SK-N-SH (cell line): ENCODE measurements at places on chromosomes 7 and 10.

DNA sequence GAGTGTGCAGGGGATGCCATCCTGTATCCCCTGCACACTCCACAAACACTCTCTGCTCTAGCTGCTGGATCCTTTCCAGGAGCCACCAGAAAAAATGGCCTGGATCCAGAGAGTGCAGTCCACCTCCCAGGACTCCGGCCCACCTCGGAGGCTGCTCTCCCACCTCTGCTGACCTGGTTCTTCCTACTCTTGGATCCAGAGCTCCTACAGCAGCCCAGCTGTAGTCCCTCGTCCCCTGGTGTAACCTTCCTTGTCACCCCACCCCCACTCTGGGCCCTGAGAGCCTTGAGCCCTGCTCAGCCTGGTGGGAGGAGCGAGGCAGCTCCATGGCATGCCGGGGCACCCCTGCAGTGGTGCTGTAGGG is 54.4 kb downstream of the GOLGA7B start:
- DNase-seq, result peak; percentile 71

DNA sequence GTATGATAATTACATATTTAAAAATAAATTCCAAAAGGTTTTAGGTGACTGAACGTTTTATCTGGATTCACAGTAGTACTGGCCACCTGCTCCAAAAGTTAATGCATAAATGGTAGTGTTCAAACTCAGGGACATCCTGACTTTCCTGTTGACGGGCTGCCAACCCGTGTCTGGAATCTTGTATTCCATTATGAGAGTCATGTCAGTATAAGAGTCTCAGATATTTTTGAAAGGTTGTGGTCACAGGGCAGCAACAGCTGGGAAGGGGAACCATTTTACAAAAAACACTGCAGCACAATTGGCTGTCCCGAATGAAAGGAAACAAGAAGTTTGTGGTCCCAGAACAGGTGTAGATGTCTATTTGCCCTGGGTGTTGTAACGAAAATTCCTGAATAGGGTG is 2.8 kb downstream of the TDRD1 start:
- no peak for DNase-seq

DNA sequence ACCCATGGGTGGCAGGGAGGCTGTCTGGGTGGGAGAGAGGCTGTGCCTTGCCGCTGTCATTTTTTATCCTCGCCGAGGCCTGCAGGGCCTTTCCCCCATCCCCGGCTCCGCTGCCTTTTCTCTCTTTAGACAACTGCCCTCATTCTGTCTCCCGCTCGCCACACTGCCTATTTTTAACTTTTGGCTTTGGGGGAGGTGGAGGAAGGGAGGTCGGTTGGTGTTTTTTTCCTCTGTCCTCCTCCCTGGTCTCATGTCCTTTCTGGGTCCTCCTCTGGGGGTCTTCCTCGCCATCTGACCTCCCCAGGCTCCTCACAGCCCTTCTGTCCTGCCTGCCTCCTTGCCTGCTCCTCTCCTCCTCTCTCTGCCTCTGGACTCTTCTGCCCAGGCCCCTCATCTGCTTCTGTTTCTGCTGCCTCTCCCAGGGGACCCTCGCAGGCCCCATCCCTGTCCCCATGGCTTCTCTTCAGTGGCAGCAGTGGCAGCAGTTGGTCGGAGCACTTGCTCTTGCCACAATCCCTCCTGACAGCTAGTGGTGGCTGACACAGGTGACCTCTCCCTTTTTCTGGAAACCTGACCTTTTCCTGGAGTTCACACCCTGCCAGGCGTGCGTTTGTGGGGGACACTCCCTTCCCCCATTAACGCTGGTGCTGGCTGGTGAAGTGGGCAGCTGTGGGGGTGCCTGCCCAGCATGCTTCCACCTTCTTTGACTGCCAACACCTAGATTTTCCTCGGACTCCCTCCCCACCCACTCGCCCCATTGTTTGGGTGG is 19.5 kb upstream of the PCBD1 start:
- DNase-seq, result peak; percentile 23

GRCh38 chr10:106278383-106278782 is 886.1 kb downstream of the SORCS1 start:
- DNase-seq, result peak; percentile 7

- DNase-seq, result no peak
These were observed 259.0 kb upstream of the GHITM start for GRCh38 chr10:83880252-83880791.

- DNase-seq, result no peak
These were observed 489.2 kb downstream of the MDFIC start for GRCh38 chr7:115410972-115411686.

GRCh38 chr10:14838582-14839304 is 637 bp downstream of the HSPA14 start:
- DNase-seq, result peak; percentile 74

- no peak for DNase-seq
These were observed 65.8 kb downstream of the MGMT start for GRCh38 chr10:129532838-129533237.

- no peak for DNase-seq
These were observed 141.3 kb downstream of the JMJD1C start for GRCh38 chr10:63324495-63324854.

GRCh38 chr10:77230194-77230593 is 407.4 kb downstream of the KCNMA1 start:
- DNase-seq, result no peak

GRCh38 chr10:124344931-124345330 is 73.8 kb downstream of the OAT start:
- DNase-seq, result no peak

- no peak for DNase-seq
These were observed 12.9 kb upstream of the CDK6 start for GRCh38 chr7:92849322-92849721.

DNA sequence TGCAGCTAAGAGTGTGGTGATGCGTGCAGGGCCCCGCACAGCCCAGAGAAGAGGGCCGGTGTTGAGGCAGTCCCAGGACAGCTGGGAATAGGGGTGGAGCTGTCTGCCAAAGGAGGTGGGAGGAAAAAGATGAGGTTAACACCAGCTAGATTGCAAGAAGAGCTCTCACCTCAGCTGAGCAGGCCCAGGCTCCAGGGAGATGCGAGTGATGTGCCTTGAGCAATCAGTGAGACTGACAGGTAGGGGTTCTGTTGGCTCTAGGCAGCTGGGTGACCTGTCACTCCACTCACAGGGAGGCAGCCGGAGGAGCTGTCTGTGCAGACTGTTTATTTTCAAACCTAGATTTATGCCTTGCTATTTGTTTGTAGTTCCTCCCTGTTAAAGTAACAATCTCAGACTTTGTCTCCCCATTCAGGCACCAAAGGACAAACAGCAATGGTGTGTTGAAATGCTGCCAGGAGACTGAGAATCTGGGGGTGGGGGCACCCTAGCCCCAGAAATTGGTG is 205.1 kb upstream of the CXCL12 start:
- no peak for DNase-seq

- DNase-seq, result no peak
These were observed 91.9 kb upstream of the MYO3A start for GRCh38 chr10:25842146-25842545.

GRCh38 chr10:8159341-8160165 is 105.1 kb downstream of the GATA3 start:
- DNase-seq, result no peak

DNA sequence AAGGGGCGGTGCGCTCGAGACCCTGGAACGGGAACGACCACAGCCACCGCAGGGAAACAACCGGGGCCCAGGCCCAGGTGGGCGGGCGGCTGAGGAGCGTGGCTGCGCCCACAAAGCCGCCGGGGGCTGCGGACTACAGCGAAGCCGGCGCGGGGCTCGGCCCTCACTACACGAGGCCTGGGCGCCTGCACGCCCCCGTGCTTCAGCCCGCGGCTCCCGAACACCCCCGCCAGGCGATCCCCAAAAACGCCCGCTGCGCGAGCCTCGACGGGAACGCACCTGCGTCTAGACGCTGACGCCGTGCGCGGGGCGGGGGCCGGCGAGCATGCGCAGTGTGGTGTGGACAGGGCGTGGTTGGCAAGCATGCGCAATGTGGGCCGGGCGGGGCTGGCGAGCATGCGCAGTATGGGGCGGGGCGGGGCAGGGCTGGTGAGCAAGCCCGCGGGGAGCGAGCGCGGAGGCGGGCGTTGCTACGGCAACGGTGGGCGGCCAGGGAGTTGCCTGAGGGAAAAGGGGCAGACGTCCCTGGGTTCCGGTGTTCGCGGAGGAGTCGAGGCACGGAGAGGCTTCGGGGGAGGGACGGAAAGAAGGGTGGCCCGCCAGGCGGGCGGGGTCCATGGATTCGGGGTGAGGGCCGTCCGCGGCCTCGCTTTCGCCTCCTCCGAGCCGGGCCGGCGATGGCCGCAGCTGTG is at the start of gene RNF32:
Gene RNF32 (plus strand): TSS at position 518 of the 692 bp plus-strand sequence. CDS start 3,104 bp downstream, outside the sequence.
- peak; percentile 100 for DNase-seq

DNA sequence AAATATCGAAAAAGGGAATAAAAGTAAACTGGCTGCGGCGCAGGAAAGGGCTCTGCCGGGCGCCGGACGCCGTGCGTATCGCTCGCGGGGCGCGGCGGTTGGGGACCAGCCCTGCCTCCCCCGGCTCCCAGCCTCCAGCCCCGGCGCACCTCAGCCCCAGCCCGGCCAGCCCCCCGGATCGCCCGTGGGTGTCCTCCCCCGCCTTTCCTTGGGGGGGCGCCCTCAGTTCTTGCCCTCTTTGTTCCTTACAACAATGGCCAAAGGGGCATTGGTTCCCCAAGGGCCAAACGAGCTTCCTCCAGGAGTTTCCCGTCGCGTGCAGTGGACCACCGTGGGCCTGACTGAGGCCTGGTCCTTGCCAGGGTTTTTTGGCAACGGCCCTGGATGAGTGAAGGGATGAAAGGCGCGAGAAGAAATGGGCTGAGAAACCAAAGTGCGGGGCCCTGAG is 1.2 kb downstream of the MACROH2A2 start:
- peak; percentile 81 for DNase-seq

DNA sequence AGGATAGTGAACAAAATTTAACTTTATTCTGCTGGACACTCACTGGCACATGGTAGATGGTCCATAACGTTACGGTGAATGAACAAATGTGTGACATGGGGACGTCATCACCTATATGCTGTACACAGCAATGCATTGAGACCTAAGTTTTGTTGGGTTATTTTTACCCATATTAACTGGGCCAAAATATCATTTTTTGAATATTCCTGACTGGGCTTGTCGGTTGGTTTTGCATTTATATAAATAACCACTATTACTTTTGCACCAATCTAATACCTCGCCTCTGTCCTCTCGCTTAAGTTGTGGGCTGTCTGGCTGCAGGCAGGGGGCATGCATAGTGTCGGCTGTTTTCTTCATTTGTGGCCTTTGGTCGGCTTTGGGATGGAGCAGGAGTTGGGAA is 161.7 kb downstream of the USP6NL start:
- DNase-seq, result no peak

DNA sequence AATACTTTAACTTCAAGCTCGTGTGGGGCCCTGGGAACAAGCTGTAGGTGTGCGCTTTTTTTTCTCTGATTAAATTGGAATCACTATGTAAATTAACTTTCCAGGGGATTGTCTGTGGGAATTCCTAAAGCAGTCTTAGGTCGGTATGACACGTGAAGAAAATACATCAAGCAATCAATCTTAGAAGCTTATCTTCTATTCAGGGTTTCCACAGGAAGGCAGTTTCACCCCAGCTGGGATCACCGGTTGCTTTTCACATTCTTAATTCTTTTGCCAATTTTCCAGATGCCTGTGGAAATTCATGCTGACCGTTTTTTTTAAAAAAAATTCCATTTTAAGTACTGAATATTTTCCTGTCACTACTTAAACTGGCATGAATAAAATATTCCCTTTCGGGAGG is 41.9 kb downstream of the CAMK1D start:
- no peak for DNase-seq

- peak; percentile 14 for DNase-seq
These were observed 6.5 kb downstream of the SNX8 start for GRCh38 chr7:2307690-2308107.

DNA sequence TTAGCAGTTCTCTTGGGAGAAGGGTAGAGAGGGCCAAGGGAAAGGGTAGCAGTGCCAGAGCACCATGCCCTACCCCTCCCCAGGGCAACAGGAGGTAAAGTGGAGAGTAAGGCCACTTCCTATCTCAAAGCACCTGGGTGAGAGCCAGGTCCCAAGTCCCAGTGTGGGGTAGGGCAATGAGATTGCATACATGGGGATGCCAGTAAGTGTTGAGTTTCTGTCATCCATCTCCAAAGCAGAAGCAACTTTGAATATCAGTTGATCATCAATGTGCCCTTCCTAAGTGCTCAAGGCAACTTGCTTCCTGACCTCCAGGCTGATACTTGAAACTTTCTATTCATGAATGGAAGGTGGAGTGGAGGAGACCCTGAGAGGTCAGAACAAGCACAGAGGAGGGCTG is 2.2 kb upstream of the CAMK2G start:
- no peak for DNase-seq

GRCh38 chr10:107418085-107418806 is 253.7 kb upstream of the SORCS1 start:
- no peak for DNase-seq

DNA sequence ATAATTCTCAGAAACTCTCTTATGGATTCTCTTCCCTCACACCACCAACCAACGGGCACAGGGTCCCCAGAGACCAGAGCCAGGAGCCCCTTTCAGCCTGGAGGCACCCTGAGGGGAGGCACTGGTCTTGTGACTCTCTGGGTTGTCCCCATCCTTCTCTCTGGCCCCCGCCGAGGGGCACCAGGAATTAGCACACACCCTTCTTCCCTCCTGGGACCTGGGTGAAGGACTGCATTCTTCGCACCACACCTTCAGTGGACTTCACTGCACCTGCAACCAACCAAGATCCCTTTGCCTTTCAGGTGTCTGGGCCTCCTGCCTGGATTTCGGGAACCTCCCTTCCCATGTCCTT is 22.1 kb downstream of the PLAC9 start:
- no peak for DNase-seq
